Activated T-helper 9 cell treated with anti-CD3 and anti-CD28 coated beads, Interleukin-2, amount 50 U/mL, for 16 hours (primary cell): ENCODE measurements at places on chromosomes 1 and 21.

DNA sequence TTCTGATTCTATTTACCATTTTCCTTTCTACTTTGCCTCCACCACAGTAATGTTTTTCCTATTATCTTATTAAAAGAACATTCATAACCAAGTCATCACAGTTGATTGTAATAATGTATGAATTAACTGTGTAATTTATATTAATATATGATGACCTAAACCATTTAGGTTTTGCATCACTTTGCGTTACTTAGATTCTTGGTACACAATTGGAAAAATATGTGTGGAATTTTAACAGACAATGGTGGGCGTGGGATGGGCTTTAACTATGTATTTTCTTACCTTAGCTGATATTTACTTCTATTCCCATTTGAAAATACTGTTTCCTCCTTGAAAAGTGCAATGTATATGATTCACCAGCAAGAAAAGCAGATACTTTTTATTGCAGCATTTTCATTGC, 3.6 kb downstream of the KRTAP21-3 start:
- DNase-seq, result no peak

DNA sequence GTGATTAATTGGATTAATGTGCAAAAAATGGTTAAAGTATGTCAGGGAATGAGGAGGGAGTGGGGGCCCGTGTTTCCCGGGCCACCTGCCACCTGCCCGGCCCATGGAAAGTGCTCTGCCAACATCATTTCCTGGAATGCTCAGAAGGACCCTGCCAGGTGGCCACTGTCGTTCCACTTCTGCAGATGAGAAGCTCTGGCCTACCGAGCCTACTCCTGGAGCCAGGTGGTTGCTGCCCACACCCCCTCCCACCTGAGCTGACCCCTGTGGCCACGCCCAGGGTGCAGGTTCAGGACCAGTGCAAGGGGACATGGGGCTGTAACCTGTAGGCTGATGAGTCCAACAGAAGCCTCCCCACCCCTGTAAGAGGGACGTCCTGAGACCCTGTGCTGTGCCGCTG, 99.7 kb downstream of the PRDM16 start:
- no peak for DNase-seq

- no peak for DNase-seq
Observed at GRCh38 chr21:38770660-38771059, 35.1 kb upstream of the ETS2 start.

- DNase-seq, result no peak
Observed at GRCh38 chr1:164498792-164499191, 60.2 kb upstream of the PBX1 start.

GRCh38 chr1:1917304-1917976, 1.6 kb downstream of the TMEM52 start:
- DNase-seq, result no peak

GRCh38 chr1:103197216-103197615, 88.9 kb upstream of the COL11A1 start:
- no peak for DNase-seq

- DNase-seq, result no peak
Observed at GRCh38 chr1:109322974-109323373, 16.2 kb upstream of the MYBPHL start.

- no peak for DNase-seq
Observed at GRCh38 chr1:187928288-187928687, 1099.5 kb downstream of the PLA2G4A start.

DNA sequence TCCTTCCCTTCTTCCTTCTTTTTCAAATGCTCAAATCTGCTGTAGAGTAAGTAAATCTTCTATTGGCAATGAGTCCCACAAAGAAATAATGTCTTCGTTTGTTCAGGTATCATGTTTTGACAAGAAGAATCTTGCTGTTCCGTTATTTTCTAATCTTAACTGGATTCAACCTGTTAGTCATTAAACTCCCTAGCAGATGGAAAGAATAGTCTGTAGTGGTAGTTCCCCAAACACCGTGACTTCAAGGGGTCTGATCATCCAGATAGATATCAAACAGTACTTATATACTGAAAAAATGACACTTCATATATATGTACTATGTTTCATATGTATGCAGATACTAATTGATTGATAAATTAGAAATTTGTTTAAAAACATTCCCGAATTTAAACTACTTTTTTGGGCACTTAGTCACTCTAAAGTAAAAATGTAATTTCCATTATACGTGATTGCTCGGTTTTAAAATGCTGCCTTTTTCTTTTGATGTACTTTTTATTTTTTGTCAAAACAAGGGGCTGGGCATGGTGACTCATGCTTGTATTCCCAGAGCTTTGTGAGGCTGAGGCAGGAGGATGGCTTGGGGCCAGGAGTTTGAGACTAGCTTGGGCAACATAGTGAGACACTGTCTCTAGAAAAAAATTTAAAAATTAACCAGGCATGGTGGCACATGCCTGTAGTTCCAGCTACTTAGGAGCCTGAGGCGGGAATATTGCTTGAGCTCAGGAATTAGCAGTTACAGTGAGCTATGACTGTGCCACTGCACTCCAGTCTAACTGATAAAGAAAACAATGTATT, 335.7 kb upstream of the SNX7 start:
- no peak for DNase-seq

- no peak for DNase-seq
Observed at GRCh38 chr1:52237430-52237829, 95.5 kb downstream of the ZFYVE9 start.

- no peak for DNase-seq
Observed at GRCh38 chr1:176656257-176656995, 193.5 kb downstream of the PAPPA2 start.

- DNase-seq, result no peak
Observed at GRCh38 chr1:75770761-75771160, 15.3 kb upstream of the RABGGTB start.

GRCh38 chr1:164780863-164781262, 221.9 kb downstream of the PBX1 start:
- no peak for DNase-seq

DNA sequence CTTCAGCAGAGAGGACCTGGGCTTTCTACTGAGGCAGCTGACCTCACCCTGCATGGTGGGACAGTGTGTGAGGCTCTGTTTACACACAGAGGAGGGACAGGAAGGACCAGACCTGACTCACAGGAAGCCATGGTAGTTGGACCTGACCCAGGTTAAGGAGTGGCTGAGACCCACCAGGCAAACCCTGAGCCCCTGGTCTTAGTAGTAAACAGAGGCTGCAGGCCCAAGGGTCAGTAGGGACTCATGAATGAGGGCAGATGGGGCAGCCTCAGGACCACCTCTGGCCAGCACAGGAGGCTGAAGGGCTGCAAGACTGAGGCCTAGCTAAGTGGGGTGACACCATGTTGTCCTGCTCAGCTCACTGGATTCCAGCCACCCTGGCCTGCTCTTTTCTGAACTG, 273.2 kb downstream of the GRIK3 start:
- no peak for DNase-seq

- DNase-seq, result no peak
Observed at GRCh38 chr1:202106340-202107254, 16.1 kb upstream of the GPR37L1 start.

DNA sequence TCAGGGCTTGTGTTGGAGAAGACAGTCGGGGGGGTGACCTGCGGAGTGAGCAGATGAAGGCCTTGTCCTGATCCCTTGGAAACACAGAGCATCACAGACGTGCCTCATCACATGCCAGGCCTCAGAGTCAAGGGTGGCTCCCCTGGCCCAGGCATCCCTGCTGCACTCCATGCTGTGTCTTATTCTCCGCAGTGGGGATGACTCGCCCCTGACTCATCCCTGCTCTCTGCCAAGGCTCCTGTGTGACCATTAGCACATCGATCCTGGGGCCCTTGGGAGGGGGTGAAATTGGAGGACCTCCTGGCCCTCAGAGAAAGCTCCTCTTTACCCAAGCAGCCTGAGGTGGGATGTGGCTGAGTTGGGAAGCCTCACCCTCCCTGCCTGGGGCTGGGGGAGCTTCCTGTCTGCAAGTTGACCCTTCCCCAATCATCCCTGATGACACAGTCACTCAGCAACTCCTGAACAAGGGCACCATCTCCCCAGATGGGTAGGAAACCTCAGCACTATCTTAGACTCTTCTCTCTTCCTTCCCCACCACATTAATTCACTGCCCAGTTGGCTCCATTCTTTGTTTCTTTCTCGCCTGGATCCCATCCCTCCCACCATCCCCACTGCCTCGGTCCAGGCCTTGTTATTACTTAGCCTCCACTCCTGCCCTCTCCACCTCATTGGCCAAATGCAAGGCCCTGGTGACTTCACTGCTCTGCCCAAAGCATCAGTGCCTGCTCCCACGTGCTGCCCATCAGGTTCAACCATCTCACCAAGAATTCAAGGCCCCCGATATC, 74.6 kb downstream of the CAMK2N1 start:
- no peak for DNase-seq

- no peak for DNase-seq
Observed at GRCh38 chr1:12412439-12412838, 182.6 kb downstream of the VPS13D start.

DNA sequence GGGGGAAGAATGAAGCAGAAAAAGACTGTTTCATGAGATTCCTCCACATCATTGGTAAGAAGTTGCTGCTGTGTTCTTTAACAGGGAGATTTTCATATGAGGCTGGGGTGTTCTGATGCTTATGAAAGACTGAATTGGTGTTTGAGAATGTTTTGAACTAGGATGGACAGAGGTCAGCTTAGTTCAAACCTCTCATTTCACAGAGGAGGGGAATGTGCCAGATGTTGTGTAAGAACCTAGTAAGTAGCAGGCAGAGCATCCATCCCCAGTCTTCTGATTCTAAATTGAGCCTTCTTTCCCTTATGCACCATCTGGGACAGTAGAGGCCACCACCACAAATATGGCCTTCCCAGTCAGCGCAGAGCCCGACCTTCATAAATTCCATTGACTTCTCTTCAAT, 43.7 kb downstream of the SAMD13 start:
- DNase-seq, result no peak

- no peak for DNase-seq
Observed at GRCh38 chr1:86548839-86549238, 2.0 kb downstream of the CLCA4 start.

DNA sequence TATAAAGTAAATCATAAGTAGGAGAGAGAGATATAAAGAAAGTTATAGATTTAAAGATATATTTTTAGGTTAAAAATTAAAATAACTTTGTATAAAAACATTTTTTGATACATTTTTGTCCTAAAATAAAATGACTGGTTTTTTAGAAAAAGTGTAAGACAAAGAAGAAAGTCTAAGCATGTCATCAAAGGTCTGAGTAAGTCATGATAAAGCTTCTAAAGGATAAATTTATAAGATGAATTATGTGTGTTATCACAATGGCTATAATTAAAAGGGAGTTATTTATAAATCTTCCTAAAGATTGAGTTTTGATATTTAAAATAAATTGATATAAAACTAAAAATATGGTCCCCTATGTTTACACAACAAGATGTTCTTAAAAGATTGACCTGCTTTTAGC, 370.9 kb downstream of the PTPRU start:
- no peak for DNase-seq

DNA sequence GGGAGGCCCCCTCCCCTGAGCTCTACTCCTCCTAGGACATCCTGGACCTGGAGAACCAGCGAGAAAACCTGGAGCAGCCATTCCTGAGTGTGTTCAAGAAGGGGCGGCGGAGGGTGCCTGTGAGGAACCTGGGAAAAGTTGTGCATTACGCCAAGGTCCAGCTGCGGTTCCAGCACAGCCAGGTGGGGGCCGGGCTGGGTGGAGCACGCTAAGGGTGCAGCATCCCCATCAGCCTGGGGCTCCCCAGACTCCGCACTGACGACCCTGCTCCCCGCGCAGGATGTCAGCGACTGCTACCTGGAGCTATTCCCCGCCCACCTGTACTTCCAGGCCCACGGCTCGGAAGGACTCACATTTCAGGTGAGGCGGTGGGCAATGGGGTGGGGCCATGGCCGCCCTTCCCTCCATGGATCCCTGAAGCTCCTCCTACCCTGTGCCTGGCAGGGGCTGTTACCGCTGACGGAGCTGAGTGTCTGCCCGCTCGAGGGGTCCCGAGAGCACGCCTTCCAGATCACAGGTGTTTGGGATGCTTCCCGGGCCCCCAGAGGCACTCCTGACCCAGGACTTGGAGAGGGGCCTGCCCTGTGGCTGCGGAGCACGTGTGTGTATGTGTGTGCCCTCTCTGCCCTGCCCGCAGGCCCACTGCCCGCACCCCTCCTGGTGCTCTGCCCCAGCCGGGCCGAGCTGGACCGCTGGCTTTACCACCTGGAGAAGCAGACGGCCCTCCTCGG, 4.1 kb downstream of the PLEKHN1 start:
- no peak for DNase-seq

DNA sequence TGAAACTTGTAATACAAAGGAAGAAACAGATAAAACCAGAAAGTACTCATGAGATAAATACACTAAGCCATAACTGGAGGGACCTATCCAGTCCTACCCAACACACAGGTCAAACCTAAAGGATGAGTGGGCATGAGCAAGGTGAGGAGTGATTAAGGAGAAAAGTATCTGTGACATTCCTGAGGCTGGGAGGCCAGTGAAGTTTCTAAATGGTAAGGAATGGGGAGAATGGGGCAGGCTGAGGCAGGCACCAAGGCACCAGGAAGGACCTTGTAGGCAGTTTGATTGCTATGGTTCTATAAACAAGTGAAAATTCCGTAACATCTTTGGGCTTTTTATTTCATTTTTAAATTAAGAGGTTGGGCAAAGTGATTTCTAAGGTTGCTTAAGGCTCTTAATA, 10.4 kb downstream of the DDX59 start:
- DNase-seq, result no peak

DNA sequence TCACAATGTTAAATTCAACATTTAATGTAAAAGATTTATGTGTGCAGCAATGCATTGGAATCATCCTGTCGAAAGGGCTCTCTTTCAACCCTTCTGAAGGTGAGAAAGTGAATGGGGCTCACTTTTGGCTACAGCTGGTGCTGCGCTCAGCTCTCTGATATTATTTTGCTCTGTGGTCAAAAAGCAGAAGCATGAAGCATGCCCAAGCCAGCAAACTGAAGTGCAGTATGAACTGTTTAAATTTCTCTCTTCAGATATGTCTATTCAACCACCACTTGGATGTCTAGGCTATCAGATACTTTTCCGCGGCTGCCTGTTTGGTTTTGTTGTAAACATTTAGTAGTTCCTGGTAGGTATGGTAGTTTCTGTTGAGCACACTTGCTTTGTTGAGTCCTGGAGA, 216.9 kb upstream of the TMPRSS15 start:
- no peak for DNase-seq

DNA sequence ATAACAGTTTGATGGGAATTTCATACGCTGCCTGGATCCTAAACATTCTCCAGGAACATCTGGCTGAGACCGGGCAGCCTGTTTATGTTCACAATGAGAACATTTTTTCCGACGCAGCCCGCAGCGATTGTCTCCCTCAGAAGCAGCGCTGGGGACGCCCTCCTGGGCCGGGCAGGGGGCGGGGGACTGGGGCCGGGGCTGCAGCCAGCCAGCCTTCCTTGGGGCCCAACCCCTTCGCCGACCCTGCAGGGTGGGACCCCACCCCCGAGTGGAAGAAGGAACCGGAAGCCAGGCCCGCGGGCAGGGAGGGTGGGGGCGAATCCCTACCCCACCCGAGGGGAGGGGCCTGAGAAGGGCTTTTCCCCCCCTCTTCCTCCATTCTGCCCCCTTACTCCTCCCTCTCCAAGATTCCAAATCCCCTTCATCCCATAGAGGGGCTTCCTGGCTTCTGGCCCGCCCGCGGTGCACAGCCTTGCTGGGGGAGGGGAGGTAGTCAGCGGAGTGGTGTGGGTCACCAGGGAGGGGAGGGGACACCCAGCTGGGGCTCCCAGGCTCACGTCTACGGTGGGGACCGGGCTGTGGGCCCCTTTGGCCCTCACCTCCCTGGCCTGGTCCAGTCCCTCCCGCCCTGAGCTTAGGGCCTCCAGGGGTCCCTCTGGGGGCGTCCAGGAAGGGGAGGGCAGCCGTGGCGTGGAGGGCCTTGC, 60.6 kb downstream of the WNT9A start:
- no peak for DNase-seq

GRCh38 chr21:16855164-16855667, 657.6 kb upstream of the CXADR start:
- no peak for DNase-seq
